ENCODE measurements at places on chromosomes 7 and 10. TPM values are rescaled to one million over a fixed set of nuclear protein-coding genes. Genes with fewer than 3 reads are reported as not detected.
A peak's percentile ranks its signal among the peaks of the same experiment; 100 is the strongest.

CTAGE15 gene
- total RNA-seq = not detected

SLC13A1 gene
- 26.2 TPM for total RNA-seq

PTPN20 gene
- 2.9 TPM for total RNA-seq

SGCE gene
- total RNA-seq = 3.7 TPM

GRM8 gene
- total RNA-seq = 5.0 TPM

RRP12 gene
- 29.2 TPM for total RNA-seq

CALN1 gene
- total RNA-seq = not detected

PLCE1 gene
- total RNA-seq = 38.2 TPM

DOCK1 gene
- total RNA-seq = 72.2 TPM

PHF14 gene
- 34.0 TPM for total RNA-seq

DNA sequence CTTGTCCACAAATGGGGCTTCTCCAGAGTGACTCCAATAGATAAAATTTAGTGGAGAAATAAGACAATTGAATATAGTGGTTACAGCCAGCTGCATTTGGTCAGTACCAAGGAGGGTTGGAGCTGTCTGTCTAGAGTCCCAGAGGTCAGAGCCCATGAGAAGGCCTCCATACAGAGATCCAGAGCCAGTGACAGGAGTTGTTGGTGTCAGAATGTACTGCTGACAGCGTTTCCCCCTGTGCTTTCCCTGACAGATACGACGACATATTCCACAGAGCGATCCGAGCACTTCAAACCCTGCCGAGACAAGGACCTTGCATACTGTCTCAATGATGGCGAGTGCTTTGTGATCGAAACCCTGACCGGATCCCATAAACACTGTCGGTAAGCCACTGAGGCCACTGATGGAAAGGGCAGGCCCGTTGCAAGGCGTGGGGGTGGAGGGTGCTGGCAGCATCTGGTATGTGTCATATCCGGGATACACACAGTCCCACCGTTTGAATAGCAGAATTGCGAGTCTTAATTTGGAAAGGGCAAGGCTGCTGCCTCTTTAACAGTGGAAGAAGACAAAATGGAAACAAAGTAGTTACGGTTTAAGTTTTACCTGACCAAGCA, 483.6 kb downstream of the NRG3 start:
- no peak for DNase-seq

GRCh38 chr7:140903741-140904480, 20.8 kb downstream of the BRAF start:
- DNase-seq = no peak

GRCh38 chr10:110803830-110804338, 67.8 kb upstream of the PDCD4 start:
- peak; percentile 64 for DNase-seq

- DNase-seq = no peak
Measured at GRCh38 chr7:107907790-107908189, 16.8 kb downstream of the DLD start.

- DNase-seq = no peak
Measured at GRCh38 chr7:112159351-112159750, 46.8 kb downstream of the DOCK4 start.

DNA sequence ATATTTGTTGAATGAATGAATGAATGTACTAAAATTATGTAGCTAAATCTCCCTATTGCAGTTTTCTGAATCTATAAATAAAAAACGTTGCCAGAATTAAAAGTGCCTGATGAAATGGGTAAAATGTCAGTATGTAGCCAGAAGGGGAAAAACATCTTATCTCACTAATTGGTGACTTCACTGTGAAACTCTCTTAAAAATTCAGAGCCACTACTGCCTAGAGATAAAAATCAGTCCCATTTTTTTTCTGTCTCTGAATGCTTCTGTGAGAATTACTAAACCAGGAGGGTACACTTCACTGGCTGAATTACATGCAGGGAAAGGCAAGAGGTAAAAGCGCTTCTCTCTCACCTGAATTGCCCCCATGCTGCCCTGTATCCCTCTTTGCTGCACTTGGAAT, 69.6 kb upstream of the HPS1 start:
- no peak for DNase-seq

- no peak for DNase-seq
Measured at GRCh38 chr10:101827919-101828600, 9.8 kb upstream of the OGA start.

DNA sequence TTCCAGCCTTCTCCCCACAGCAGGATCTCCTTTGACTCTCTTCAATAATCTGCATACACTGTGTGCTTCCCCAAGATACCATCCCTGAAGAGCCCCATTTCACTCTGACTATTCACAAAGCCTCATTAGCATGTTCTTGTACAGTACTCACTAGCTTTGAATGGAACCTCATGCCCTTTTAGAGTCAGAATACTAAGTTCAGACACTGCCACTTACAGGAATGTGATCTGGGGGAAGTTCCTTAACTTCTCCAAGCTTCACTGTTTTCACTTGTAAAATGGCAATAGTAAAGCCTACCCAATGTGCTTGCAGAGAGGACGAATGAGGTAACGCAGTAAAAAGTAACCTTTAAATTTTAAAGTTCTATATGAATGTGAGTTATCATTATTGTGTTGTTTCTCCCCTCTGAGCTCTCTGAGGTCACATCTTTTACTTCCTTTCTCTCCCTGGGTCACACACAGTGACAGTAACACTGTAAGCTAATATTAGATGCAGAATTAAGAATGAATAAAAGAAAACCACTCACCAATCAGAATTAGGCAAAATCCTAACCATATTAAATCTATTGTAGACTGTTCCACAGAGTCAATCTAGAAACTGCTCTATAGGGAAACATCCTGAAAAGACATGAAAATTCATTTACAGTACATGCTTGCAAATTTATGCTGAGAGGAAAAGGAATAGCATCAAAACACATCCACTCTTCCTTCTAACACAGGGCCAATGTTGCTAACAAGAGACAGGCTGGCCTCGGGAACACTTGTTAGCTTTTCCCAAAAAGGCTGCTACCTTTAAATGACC, 64.2 kb upstream of the IL6 start:
- DNase-seq = no peak

DNA sequence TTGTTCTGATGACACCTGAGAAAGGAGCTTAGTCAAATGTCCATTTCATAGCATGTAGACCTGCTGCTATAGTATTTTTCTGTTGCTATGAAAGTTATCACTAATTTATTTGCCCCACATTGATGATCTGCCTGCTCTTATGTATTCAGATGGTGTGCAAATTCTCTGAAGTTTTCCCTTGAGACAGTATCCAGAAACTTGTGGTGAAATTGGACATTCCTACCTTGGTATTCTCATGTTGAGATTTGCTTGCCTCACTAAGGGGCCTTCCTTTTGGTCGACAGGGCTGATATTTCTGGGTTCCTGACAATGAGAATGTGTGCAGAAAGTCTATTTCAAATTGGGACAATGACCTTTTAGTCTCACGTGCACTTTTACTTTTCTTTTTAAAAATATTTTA, 253.2 kb upstream of the FZD8 start:
- no peak for DNase-seq

- no peak for DNase-seq
Measured at GRCh38 chr10:1667392-1667791, 69.9 kb downstream of the ADARB2 start.

DNA sequence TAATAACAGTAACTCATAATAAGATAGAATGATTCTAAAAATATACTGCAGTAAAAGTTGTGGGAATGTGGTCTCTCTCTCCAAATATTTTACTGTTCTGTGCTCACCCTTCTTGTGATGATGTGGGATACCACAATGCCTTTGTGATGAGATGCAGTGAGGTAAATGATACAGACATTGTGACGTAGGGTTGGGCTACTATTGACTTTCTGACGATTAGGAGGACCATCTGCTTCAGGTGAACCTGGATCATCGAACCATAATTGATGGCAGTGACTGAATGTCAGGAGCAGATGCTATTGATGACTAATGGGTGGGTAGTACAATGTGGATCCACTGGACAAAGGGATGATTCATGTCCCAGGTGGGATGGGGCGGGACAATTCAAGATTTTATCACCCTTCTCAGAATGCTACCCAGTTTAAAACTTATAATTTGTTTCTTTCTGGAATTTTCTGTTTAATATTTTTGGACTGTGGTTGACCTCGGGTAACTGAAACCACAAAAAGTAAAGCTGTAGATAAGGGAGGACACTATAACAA, 73.9 kb upstream of the ARMC3 start:
- DNase-seq = no peak

DNA sequence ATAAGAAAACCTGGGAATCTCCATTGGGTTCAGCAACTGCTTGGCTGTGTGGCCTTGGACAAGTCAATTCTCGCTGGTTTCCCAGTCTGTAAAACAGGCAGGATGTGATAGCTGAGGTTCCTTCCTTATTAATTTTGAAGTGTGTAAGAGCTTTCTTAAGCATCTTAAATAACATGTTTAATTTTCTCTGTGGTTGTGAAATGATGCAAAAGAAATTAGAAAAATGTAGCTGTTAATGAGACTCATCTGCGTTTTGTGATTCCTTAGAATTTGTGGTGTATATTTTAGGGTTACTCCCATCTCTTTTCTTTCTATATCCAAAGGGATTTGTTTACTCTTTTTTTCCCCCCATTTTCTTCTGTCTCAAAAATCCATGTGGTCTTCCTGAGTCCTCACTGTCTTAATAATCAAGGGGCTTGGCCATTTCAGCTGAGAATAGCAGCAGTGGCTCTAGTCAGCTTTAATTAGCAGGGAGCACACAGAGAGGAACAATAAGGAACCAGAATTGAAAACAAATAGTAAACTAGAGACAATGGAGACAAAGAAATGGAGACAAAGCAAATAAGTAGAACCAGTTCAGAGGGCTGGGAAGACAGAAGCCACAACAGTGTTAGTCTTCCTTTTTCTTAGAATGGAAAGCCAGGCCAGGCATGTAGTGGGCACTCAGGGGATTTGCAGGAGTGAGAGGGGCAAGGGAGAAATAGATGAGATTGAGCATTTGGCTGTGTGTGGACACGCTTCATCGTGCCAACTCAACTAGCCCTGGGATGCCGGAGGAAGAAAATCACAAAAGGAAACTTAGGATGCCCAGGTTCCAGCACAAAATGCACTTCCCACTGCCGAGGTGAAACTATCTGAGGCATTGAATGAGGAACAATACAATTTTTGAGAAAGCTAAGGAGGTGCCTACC, 93.9 kb downstream of the CHN2 start:
- no peak for DNase-seq

DNA sequence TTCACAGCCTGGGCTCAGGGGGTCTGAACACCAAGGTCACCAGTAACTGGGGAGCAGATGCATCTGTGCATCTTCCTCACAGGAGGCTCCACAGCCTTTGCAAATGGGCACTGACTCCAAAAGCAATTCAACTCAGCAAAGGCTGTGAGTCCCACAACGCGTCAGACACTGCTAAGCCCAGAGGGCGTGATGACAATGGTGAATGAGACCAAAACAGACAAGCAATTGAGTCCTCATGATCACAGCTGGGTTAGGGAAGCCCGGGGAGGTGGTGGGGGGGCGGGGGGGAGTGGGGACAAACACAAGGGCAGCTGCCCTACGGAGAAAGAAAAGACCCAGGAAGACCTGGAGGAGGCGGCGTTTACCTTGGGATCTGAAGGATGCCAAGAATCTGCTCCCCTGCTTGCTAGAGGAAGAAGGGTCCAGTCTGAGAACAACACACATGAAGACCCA, 61.6 kb upstream of the RNF32 start:
- DNase-seq = no peak

DNA sequence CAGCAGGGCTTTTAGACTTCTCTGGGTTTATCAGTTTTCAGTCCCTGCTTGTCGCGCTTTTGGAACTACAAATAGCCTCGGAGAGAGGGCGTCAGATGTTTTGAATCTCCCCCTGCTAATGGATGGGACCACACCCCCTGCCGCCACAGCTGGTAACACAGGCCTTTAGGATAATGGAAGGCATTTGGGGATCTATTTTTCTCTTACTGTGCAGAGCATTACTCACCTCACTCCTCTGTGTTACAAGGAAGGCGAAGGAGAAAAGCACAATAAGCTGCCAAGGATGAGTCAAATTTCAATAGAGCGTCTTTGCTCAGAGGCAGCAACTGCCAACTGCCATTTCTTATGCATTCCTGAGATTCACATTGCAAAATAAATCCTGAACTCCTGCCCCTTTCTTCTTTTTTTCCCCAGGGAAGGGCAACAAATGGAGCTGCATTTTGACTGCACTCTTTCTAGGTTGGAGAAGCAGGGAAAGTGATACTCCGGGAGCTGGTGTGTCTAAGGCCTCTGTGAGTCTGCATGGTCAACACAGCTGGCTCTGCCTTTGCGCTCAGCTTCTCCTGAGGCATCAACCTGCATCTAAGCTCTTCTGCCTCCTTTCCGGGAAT, 31.5 kb upstream of the SMNDC1 start:
- DNase-seq = no peak

DNA sequence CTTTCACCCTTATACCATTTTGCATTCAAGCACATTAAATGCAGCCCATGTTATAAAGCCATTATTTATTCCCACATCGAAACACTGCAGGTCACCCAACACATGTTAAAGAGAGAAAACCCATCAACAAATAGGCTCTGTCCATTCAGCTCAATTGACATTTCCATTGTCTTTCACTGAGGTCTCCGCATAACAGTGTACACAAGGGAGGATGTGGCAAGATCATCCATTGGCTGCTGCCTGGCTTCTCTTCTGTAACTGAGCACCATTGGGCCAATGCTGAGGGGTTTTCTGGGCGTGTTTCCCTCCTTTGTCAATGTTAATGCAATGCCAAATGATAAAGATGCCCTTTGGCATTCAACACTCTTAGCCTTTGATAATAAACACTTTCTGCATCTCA, 278.1 kb upstream of the SP4 start:
- DNase-seq = no peak

DNA sequence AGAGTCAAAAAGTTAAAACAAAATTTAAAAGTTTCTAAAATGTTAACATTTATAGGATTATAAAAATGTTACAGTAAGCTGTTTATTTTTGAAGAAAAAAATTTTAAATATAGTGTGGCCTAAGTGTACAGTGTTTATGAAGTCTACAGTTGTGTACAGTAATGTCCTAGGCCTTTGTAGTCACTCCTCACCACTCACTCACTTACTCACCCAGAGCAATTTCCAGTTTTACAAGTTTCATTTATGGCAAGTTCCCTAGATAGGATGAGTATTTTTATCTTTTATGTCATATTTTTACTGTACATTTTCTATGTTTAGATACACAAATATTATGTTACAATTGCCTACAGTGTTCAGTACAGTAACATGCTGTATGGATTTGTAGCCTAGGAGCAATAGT, 419.9 kb downstream of the ARL4A start:
- no peak for DNase-seq

All from Peyer's patch (tissue), 4 donors.